ENCODE measurements at places on chromosomes 7 and 10.

GRCh38 chr10:5609952-5610616 lies 56.3 kb downstream of the ASB13 start:
- DNase-seq: no peak

DNA sequence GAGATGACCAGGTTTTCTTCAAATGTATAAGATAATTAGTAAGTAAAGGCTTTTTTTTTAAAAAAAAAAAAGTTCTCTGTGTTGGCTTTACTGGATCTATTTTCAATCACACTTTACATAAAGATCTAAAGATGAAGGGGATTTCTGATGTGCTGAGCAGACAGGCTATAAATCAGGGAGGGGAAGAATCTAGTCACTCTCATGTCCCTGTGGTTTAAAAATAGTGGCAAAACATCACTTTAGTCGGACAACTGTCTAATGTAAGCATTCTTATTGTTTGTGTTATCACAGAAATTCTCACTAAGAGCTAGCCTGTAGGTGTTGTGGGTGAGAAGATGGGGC lies 132.7 kb downstream of the ICA1 start:
- no peak for DNase-seq

GRCh38 chr10:106925191-106925590 lies 239.3 kb downstream of the SORCS1 start:
- DNase-seq: no peak

GRCh38 chr7:69732203-69732602 lies 133.9 kb downstream of the AUTS2 start:
- no peak for DNase-seq

- no peak for DNase-seq
Measured at GRCh38 chr7:11810043-11810625, 21.9 kb downstream of the THSD7A start.
